T-helper 22 cell (primary cell): ENCODE measurements at places on chromosomes 1 and 21.

GRCh38 chr21:41258617-41259016 lies 58.0 kb upstream of the FAM3B start:
- no peak for DNase-seq

DNA sequence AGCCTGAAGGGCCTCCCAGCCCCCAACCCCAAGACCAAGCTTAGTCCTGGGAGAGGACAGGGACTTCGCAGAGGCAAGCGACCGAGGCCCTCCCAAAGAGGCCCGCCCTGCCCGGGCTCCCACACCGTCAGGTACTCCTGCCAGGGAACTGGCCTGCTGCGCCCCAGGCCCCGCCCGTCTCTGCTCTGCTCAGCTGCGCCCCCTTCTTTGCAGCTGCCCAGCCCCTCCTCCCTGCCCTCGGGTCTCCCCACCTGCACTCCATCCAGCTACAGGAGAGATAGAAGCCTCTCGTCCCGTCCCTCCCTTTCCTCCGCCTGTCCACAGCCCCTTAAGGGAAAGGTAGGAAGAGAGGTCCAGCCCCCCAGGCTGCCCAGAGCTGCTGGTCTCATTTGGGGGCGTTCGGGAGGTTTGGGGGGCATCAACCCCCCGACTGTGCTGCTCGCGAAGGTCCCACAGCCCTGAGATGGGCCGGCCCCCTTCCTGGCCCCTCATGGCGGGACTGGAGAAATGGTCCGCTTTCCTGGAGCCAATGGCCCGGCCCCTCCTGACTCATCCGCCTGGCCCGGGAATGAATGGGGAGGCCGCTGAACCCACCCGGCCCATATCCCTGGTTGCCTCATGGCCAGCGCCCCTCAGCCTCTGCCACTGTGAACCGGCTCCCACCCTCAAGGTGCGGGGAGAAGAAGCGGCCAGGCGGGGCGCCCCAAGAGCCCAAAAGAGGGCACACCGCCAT lies 21.9 kb upstream of the ARF1 start:
- no peak for DNase-seq

- DNase-seq = no peak
Measured at GRCh38 chr1:165595246-165595938, 35.6 kb upstream of the MGST3 start.

DNA sequence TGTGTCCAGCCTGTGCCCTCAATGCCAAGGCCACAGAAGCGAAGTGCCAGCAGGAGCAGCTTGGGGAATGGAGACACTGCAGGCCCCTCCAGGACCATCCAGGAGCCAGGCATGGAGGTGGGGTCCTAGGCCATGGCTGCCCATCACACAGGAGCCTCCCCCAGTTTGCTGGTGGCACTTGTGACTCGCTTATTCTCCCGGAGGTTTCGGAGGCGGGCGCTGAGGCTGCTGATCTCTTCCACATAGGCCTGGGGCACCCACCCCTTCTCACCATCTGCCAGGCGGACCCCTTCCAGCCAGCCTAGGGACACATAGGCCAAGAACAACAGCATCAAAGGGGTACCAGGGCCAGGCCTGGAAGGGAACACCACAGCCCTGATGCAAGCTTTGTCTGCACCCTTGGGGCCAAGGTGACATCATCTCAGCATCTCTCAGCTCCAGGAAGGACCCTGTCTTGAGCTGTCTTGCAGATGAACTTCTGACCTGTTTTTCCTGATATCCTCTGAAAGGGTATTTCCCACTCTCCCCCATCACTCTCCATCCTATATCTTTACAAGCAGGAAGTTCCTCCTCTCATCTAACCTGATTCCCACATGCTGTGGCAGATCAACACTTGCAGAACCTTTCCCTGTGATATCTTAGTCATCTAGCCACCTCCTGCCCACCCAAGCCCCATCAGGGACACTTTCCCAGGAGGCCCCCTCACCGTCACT lies 13.9 kb downstream of the ARHGEF19 start:
- DNase-seq = no peak

DNA sequence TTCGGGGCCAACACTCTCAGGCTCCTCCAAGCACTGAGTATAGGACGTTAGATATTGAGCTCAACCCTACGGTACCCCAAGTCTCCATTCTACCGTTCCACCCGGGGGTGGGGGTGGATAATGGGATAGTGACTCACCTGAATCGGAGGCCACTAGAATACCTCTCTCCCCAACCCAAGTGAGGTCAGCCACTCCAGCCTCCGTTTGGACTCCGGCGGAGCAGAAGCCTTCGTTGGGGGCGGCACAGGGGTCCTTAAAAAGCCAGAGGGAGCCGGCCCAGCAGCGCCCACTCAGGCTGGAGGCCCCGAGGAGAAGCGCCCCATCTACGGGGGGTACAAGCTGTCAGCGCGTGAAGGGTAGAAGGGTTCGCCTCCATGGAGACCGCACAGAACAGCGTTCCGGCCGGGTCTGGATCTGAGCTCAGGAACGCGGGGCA lies 556 bp downstream of the WDR77 start:
- DNase-seq = no peak
